ENCODE measurements at places on chromosomes 6 and 20. TPM values are rescaled to one million over a fixed set of nuclear protein-coding genes. Genes with fewer than 3 reads are reported as not detected.

FOXF2 gene
- 0.27 TPM for total RNA-seq

TOX2 gene
- 0.94 TPM for total RNA-seq

DACT2 gene
- total RNA-seq, result 7.4 TPM

GPR6 gene
- total RNA-seq, result not detected

CEP162 gene
- total RNA-seq, result 14.9 TPM

C20orf204 gene
- 3.2 TPM for total RNA-seq

SLC17A2 gene
- not detected for total RNA-seq

HLA-DRA gene
- not detected for total RNA-seq

MRPS18A gene
- 46.0 TPM for total RNA-seq

PDE10A gene
- 13.0 TPM for total RNA-seq

RHAG gene
- not detected for total RNA-seq

GRCh38 chr6:43771210-43771857 is 1.3 kb downstream of the VEGFA start:
- H3K4me1 ChIP-seq, result peaks cover 48% of the 10 kb centered on the region
- H3K27me3 ChIP-seq, result no peaks in the 10 kb centered on the region
- no peak overlapping the region for H3K27ac ChIP-seq

DNA sequence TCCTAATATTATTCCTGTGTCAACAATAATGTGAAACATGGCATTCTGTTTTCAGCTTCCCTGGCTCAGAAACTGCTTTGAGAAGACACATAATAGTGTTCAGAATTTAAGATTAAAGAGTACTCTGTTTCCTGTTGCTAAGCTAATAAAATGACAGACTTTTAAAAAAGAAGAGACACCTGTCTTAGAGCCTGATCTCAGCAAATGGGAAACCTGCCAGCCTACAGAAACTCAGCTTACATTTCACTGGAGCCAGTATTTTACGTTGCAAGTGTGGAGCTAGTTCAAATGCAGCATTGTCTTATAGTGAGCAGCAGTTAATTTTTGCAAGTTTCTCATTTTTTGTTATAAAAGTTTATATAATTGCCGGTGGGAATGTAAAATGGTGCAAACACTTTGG is 28.8 kb downstream of the KIZ start:
- H3K4me3 ChIP-seq, result no peak overlapping the region
- no peak overlapping the region for H3K27ac ChIP-seq
- H3K36me3 ChIP-seq, result no peaks in the 10 kb centered on the region
- no peak for DNase-seq

GRCh38 chr6:135972150-135972549 is 120.6 kb downstream of the PDE7B start:
- H3K4me3 ChIP-seq, result no peak overlapping the region
- H3K27ac ChIP-seq, result no peak overlapping the region
- no peaks in the 10 kb centered on the region for H3K36me3 ChIP-seq
- H3K27me3 ChIP-seq, result no peaks in the 10 kb centered on the region
- DNase-seq, result no peak

- no peak overlapping the region for H3K27ac ChIP-seq
- H3K4me1 ChIP-seq, result peaks cover 5% of the 10 kb centered on the region
- H3K27me3 ChIP-seq, result peaks cover 2% of the 10 kb centered on the region
- no peak for DNase-seq
Measured at GRCh38 chr20:24350923-24351368, 118.5 kb upstream of the SYNDIG1 start.

- no peak overlapping the region for H3K27ac ChIP-seq
- H3K4me1 ChIP-seq, result peaks cover 39% of the 10 kb centered on the region
- DNase-seq, result no peak
- no peak overlapping the region for H3K4me3 ChIP-seq
Measured at GRCh38 chr6:55958790-55959189, 83.4 kb upstream of the BMP5 start.

GRCh38 chr20:43711098-43711654 is 15.6 kb downstream of the GTSF1L start:
- H3K27ac ChIP-seq, result no peak overlapping the region
- no peak overlapping the region for H3K4me3 ChIP-seq
- no peaks in the 10 kb centered on the region for H3K4me1 ChIP-seq

GRCh38 chr6:156883497-156884252 is 106.5 kb downstream of the ARID1B start:
- H3K27me3 ChIP-seq, result no peaks in the 10 kb centered on the region
- H3K36me3 ChIP-seq, result no peaks in the 10 kb centered on the region
- no peak overlapping the region for H3K4me3 ChIP-seq
- H3K4me1 ChIP-seq, result peaks cover 38% of the 10 kb centered on the region
- DNase-seq, result no peak

- H3K4me3 ChIP-seq, result no peak overlapping the region
- H3K36me3 ChIP-seq, result peaks cover 2% of the 10 kb centered on the region
- H3K27me3 ChIP-seq, result no peaks in the 10 kb centered on the region
- no peak for DNase-seq
Measured at GRCh38 chr6:15622045-15622740, 40.6 kb downstream of the DTNBP1 start.

- peaks cover 2% of the 10 kb centered on the region for H3K4me1 ChIP-seq
- peaks cover 8% of the 10 kb centered on the region for H3K27me3 ChIP-seq
- no peaks in the 10 kb centered on the region for H3K36me3 ChIP-seq
- H3K27ac ChIP-seq, result no peak overlapping the region
- no peak overlapping the region for H3K4me3 ChIP-seq
- DNase-seq, result no peak
Measured at GRCh38 chr6:46832816-46833215, 39.6 kb downstream of the MEP1A start.

GRCh38 chr6:116316772-116317467 is 37.2 kb upstream of the TSPYL1 start:
- no peak for DNase-seq
- no peaks in the 10 kb centered on the region for H3K27me3 ChIP-seq
- no peak overlapping the region for H3K4me3 ChIP-seq
- no peak overlapping the region for H3K27ac ChIP-seq
- peaks cover 16% of the 10 kb centered on the region for H3K4me1 ChIP-seq
- no peaks in the 10 kb centered on the region for H3K36me3 ChIP-seq

DNA sequence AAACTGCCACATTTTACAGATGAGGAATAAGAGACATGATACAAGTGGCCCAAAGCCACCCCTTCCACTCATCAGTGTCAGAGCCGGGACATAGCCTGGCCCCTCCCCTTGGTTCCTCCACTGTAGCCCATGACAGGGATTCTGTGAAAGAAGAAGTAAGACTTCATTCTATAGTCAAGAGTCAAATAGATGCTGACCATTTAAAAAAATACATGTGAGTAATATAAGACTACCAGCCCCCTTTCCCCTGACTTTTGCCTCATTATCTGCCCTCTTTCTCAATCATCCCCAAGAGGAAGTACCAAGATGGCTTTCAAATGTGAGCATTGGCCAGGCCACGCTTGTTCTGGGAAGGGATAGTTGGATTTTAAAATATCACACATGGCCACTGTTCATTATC is 57.8 kb upstream of the TAB2 start:
- no peak overlapping the region for H3K4me3 ChIP-seq
- H3K4me1 ChIP-seq, result peaks cover 6% of the 10 kb centered on the region
- H3K36me3 ChIP-seq, result no peaks in the 10 kb centered on the region
- no peak for DNase-seq
- H3K27me3 ChIP-seq, result peaks cover 7% of the 10 kb centered on the region

- H3K4me1 ChIP-seq, result no peaks in the 10 kb centered on the region
- DNase-seq, result no peak
- H3K36me3 ChIP-seq, result no peaks in the 10 kb centered on the region
- no peak overlapping the region for H3K4me3 ChIP-seq
- H3K27me3 ChIP-seq, result peaks cover 90% of the 10 kb centered on the region
- no peak overlapping the region for H3K27ac ChIP-seq
Measured at GRCh38 chr6:28802417-28803336, 121.1 kb downstream of the TRIM27 start.

DNA sequence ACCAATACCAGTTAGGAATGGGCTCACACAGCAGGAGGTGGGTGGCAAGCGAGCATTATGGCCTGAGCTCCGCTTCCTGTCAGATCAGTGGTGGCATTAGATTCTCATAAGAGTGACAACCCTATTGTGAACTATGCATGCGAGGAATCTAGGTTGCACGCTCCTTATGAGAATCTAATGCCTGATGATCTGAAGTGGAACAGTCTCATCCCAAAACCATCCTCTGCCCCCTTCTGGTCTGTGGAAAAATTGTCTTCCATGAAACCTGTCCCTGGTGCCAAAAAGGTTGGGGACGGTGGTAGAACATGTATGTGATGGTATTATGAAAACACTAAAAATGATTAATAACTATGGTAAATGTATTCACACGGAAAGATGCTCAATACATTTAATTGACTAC is 99.7 kb upstream of the HIVEP1 start:
- H3K27ac ChIP-seq, result no peak overlapping the region
- H3K36me3 ChIP-seq, result peaks cover 6% of the 10 kb centered on the region
- no peaks in the 10 kb centered on the region for H3K27me3 ChIP-seq
- H3K4me3 ChIP-seq, result no peak overlapping the region

DNA sequence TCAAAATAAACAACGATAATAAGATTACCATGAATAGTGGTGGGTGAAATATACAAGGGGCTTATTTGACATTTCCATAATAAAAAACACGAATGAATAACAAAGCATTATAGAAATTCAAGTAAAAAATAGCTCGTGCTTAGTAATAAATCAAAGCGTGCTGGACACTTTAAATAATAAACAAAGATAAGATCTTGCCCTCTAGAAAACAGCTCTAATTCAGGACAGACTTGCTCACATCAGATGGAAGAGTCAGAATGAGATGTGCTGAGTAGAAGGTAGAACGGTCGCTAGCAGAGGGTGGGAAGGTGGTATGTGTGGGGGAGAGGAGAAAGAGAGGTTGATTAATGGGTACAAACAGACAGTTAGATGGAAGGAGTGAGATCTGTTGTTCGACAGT is 27.3 kb downstream of the PSMB1 start:
- peaks cover 8% of the 10 kb centered on the region for H3K27me3 ChIP-seq
- no peaks in the 10 kb centered on the region for H3K36me3 ChIP-seq
- no peak for DNase-seq
- H3K4me3 ChIP-seq, result no peak overlapping the region
- peaks cover 7% of the 10 kb centered on the region for H3K4me1 ChIP-seq
- no peak overlapping the region for H3K27ac ChIP-seq

GRCh38 chr20:38196592-38196991 is 31.5 kb upstream of the TGM2 start:
- H3K27ac ChIP-seq, result no peak overlapping the region
- H3K27me3 ChIP-seq, result no peaks in the 10 kb centered on the region
- H3K4me3 ChIP-seq, result no peak overlapping the region

DNA sequence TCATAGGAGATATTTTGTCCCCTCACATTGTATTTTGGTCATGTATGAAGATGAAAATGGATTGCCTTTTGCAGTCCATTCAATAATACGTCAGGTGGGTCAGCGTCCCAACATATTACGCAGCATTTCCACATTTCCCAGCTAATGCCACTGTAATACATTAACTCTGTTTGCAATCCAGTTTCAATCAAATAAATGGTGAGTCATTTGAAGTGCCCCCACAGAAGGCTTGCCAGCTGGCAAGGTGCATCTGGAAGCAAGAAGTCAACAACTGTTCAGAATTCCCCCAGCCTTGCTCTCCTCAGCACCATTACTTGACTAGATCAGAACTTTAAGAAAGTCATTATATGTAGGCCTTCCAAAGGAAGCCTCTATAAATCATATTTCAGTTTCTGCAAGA is 50.4 kb downstream of the PHACTR1 start:
- no peak overlapping the region for H3K27ac ChIP-seq
- H3K36me3 ChIP-seq, result no peaks in the 10 kb centered on the region
- H3K27me3 ChIP-seq, result peaks cover 71% of the 10 kb centered on the region

DNA sequence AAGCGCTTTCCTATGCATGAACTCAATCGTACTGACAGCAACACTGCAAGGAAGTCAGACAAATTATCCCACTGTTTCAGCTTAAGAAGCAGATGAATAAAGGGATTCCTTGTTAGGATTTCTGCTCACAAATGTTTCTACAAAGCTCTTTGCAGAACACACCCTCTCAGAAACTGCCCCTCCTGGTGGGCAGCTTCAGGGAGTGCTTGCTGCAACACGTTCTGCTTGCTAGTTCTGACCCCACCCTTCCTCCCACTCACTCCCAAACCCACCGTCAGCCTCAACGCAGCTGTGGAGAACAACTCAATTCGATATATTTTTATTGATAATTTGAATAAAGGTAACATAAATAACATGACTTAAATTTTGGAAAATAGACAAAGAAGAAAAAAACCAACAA is 250.8 kb upstream of the PRDM1 start:
- no peak overlapping the region for H3K27ac ChIP-seq
- H3K4me1 ChIP-seq, result peaks cover 6% of the 10 kb centered on the region
- peaks cover 4% of the 10 kb centered on the region for H3K27me3 ChIP-seq
- no peaks in the 10 kb centered on the region for H3K36me3 ChIP-seq
- H3K4me3 ChIP-seq, result no peak overlapping the region

DNA sequence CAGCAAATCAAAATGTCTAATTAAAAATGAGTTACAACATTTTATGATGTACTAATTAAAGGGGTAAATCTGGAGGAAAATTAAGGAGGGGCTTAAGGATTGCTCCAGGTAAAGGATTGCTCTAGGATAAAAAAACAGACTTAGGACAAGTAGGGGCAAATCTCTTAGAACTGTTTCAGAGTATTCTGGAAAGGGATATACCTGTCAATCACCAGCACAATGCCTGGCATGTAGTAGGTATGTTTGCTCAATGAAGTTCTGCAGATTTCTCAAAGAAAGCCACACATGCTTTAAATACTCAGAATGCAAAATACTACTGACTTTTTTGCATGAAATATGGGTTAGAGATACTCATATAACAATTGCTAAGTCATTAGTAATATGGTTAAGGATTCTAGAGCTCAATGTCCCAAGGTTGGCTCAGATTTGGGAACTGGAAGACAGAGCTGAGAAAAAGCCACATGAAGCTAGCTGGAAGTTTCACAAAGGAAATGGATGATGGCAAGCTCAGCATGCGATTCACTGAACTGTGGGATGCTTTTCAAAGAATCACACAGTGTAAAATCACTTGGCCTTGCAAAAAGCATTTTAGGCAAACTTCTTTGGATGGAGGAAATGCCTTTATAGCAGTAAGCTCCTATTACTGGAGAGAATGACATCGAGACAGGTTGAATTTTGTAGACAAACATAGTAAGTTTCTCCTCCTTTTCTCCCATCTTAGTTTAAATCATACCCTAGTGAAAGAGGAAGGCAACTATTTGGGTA is 72.8 kb downstream of the MAP3K5 start:
- H3K27me3 ChIP-seq, result no peaks in the 10 kb centered on the region
- H3K27ac ChIP-seq, result no peak overlapping the region
- peaks cover 15% of the 10 kb centered on the region for H3K4me1 ChIP-seq
- H3K4me3 ChIP-seq, result no peak overlapping the region
- H3K36me3 ChIP-seq, result peaks cover 3% of the 10 kb centered on the region

GRCh38 chr6:23890543-23891227 is 235.3 kb upstream of the NRSN1 start:
- no peaks in the 10 kb centered on the region for H3K4me1 ChIP-seq
- H3K27ac ChIP-seq, result no peak overlapping the region
- H3K27me3 ChIP-seq, result no peaks in the 10 kb centered on the region

- peaks cover 18% of the 10 kb centered on the region for H3K36me3 ChIP-seq
- H3K27me3 ChIP-seq, result no peaks in the 10 kb centered on the region
- no peak overlapping the region for H3K4me3 ChIP-seq
- no peak for DNase-seq
Measured at GRCh38 chr6:110690106-110690654, 125.1 kb downstream of the CDK19 start.

GRCh38 chr20:47740862-47741184 is 44.5 kb downstream of the SULF2 start:
- no peak overlapping the region for H3K27ac ChIP-seq
- H3K27me3 ChIP-seq, result no peaks in the 10 kb centered on the region
- H3K4me3 ChIP-seq, result no peak overlapping the region
- peaks cover 10% of the 10 kb centered on the region for H3K4me1 ChIP-seq
- no peak for DNase-seq
- peaks cover 9% of the 10 kb centered on the region for H3K36me3 ChIP-seq

Measured in mesothelial cell of epicardium (in vitro differentiated cells).